ENCODE measurements at places on chromosomes 2 and 18.

- DNase-seq, result no peak
These were observed 210.8 kb upstream of the SMIM21 start for GRCh38 chr18:75638223-75638775.

GRCh38 chr2:42841344-42841743 is 49.0 kb upstream of the HAAO start:
- DNase-seq, result no peak

DNA sequence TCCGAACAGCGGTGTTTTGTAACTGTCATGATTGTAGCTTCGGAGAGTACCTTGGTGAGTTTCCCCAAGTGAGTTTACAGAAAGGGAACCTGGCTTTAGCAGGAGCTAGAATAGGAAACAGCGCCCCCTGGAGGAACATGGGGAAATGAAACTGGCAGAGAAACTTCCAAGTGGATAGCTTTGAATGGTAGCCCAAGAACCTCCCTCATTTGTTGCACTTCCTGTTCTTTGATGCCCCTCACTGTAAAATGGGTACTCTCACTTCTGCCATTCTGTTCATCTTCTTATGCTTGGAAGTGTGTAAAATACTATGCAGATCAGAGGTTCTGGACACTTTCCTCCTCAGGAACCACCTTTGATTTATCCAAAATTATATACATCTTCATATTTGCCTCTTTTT is 36.2 kb downstream of the CHST10 start:
- peak; percentile 61 for DNase-seq

DNA sequence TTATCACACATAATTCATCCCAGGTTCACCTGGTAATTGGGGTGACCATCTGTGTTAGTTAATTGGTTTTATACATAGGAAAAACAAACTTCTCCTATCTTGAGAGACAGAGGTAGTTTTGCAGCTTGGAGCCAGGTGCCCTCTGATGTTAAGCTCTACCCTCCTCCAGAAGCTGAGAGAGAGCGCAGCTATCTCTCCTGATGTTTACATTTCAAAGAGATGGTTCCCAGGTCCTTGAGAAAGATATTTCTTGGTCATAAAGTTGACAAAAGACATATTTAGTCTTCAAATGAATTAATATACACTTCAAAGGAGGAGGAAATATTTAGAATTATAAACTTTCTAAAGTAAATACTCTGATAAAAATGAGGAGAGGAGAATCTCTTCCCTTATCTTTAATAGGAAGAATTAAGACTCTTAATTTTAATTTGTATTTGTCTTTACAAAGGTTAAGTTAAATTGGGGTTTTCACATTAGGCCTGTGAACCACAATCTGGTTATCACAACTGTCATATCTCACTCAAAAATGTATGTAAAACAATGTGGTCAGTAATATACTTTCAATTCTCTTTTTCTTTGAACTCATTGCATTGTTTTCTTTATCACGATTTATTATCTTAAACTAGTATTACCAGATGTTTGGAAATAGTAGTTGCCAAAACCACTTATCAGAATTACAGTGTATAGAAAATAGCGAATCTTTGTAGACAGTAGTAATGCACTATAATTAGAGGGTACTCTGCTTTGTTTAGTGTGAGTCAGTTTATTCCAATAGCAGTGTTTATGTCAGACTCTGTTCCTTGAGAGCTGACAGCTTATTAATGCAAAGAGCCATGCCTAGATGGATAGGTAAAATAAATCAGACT is 26.8 kb downstream of the SERPINB4 start:
- no peak for DNase-seq

- DNase-seq, result no peak
These were observed 169.6 kb upstream of the SIX2 start for GRCh38 chr2:45178854-45179253.

DNA sequence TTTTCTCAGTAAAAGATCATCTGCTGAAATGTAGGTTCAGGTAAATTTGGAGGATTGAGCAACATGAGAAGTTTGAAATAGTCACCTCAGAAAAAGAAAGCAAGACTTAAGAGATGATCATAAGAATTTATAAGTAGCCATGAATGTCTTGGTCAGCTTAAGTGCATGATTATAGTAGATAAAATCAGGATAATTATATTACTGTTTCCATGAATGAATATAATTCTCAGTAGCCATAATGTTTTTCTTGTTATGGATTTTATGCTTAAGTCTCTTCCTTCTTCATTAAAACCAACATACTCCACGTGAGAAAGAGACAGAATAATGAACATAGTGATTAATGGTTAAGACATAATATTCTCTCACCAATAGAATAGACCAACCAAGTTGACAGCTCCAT is 223.7 kb downstream of the EXOC6B start:
- DNase-seq, result no peak

GRCh38 chr18:7090771-7091170 is 26.8 kb downstream of the LAMA1 start:
- DNase-seq, result no peak

- no peak for DNase-seq
These were observed 61.8 kb downstream of the CAB39 start for GRCh38 chr2:230774348-230774951.

GRCh38 chr2:52253416-52253980 is 1221.6 kb upstream of the NRXN1 start:
- DNase-seq, result no peak

DNA sequence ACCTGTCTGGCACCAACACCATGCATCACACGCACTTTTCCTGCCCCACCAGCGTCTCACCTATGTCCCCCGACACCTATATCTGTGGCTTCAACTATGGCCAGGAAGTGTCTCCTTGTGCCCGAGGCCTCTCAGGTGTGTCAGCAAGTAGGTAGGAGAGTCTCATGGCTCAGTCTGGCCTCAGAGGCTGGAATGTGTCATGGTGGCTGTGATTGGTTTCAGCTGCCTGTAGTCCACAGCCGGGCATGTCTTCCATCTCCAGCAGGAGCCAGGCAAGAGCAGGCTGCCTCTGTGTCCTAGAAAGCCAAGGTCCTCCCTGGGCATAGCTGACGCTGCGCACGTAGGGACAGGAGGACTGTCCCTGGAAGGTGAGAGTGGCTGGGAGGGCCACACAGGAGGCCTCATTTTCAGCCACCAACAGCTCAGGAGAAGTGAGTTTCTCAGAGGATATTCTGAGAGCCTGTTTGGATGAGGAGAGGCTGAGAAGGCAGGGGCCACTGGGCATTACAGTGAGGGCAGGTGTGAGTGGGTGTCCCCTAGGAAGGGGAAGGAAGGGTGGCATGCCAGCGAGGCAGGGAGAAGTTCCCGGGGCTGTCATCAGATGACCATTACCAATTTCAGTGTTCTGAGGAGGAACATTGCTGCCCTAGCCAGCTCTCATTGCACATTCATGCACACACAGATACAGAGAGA is 47.2 kb downstream of the SDC1 start:
- no peak for DNase-seq

- no peak for DNase-seq
These were observed 170.2 kb downstream of the THADA start for GRCh38 chr2:43425659-43426058.

GRCh38 chr2:71100195-71100964 is 29.6 kb downstream of the MCEE start:
- peak; percentile 4 for DNase-seq

DNA sequence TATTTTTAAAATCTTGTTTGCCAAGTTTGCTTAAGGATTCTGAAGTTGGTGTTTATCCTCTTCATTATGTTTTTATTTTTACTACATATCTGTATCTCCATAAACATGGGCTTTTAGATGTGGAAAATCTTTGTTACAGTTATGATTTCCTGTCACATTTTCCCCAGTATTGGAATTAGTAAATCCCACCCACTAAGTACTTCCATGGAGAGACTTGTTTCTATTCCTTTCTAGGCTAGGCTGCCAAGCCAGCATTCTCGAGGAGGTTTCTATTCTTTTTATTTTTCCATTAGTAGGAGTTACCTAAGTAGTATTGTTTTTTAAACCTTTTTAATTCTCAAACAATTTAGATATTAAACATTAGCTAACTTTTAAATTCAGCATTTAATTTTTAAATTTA is 22.1 kb downstream of the PKP4 start:
- DNase-seq, result no peak

DNA sequence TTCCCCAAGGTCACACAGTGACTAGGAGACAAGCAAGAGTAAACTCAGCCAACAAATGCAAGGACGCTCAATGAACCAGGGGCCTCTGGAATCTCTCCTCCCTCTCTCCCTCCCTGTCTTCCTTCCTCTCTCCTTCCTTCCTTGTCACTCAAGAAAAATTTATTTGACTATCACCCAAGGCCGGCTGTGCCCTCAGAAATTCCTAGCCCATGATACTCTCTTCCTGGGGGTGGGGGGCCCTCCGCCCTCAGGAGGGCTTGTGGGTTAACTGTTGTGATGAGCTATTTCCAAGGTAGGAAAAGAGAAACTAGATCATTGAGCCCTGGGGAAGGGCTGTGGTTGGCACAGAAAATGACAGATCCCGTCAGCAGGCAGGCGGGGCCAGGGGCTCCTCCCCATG is 21.7 kb downstream of the INHBB start:
- DNase-seq, result no peak

- no peak for DNase-seq
These were observed 155.1 kb upstream of the RASGRP3 start for GRCh38 chr2:33321236-33321771.

GRCh38 chr18:1311376-1311775 is 406.7 kb downstream of the ADCYAP1 start:
- no peak for DNase-seq

DNA sequence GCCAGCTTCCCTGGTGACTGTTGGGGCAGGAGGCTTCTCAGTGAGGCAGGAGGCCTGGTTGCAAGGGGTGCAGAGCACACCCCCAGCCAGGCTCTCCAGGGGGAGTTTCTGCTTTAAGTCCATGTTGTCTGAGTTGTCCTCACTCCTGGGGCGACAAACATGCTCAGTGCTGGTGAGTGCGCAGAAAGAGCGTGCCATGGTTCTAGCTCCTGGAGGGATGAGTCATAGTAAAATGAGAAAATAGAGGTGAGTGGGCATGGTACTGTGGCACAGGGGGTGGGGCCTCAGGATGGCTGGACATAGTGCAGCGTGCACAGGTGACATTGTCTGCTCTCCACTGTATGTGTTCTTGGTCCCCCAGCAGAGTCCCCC is 457.2 kb upstream of the HS6ST1 start:
- DNase-seq, result no peak

DNA sequence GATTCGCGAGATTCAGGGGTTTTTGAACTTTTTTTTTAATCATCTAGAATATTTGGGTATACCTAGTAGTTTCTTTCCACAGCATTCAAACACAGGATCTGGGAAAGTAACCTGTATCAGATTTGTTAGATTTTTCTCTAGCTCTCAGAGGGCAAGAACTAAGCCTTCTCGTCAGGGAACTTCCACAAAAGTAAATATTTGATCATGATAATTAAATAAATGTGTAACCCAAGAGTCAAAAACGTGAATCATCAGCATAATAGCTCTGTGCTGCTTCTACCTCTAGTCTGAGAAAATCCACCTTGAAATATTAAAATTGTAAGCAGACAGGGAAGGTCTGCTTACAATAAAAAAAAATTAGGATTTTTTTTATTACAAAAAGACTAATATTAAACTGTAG is 225.7 kb upstream of the SPOPL start:
- DNase-seq, result no peak

DNA sequence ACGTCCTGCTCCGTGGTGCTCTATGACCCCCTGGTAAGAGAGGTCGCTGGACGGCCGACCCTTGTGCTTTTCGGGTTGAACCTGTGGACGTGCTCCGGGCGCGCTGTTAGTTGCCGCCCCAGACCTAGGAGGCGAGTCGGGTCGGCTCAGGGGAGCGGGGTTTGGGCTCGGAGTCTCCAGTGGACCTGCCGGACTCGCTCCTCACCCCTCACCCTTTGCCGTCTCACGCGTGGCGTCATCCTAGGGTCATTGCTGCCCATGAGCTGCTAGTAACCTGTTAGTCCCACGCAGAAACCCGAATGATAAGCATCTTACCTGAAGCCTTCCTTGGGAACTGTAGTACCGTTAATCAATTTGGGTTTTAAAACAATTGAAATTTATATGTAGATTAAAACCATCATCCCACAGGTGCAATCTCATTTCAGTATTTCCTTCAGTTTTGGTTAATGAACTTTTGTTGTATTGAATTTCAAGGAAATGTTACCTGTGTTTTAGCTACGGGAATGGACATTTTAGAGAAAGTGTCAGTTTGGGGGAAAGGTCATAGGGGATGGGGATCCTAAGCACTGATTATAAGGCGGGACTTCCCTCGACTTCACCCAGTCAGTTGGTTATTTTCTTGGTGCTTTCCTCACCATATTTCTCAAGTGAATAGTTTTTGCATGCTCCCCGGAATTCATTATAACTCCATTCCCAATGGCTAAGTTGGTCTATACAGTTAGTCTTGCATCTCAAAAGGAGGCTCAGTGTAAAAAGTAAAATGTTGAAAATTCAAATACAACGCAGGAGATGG is 536 bp downstream of the ELP2 start:
- DNase-seq, result no peak

DNA sequence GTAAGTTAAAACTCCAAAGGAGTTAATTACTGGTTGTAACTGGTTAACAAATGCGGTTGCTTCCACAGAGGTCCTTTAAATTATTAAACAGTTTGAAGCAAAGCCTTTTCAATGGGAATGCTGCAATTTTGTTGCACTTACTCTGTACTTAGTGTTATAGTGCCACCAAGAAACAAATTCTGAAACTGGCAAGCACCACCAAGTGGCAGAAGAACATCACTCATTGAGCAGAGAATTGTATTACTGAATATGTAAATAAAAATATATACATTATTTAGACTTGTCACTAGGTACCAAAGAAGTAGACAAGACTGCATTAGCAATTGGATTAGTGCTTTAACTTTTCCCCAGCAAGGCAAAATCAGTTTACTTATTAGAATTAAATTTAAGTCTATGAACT is 2.6 kb upstream of the TMEFF2 start:
- peak; percentile 6 for DNase-seq

Data from caudate nucleus (tissue), 63 donors.